Esophagus squamous epithelium (tissue), 5 donors: ENCODE measurements at places on chromosomes 6 and 20.

DNA sequence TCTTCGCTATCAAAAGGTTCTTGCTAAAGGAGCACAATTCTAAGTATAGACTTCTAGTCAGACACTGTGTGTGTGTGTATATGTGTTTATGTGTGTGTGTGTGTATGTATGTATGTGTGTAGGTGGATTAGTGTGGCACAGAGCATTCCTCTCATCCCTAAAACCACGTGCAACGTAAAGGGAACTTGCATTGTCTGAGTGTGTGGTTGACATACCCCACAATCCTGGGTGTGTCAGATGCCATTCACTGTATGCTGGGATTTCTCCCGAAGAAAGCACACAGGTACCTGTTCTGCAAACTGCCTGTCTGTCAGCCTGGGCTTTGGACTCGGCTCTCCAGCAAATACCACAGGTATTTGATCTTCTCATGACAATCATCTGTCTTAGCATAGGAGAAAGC is 42.3 kb upstream of the TBC1D7 start:
- DNase-seq: no peak

DNA sequence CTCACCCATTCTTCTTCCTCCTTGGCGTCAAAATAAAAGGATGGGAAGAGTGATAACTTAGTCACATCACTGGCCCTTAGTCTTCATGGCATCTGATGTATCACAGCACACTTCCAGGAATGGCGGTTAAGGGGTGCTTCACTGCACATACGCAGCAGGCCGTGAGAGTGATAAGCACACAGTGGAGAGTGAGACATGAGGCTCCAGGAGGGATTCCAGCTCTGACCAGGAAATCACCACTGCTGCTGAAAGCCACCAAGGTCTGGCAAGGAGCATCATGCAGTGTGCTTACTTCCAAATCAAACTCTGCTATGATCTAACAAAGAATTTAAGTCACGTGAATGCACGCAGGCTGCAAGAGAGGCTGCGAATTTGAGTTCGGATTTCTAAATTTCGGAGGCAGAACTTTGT is 62.4 kb downstream of the ARID1B start:
- no peak for DNase-seq

GRCh38 chr6:155142168-155143028 is 121.4 kb upstream of the CLDN20 start:
- no peak for DNase-seq

GRCh38 chr20:47778398-47779354 is 6.6 kb downstream of the SULF2 start:
- no peak for DNase-seq

- DNase-seq: no peak
Observed at GRCh38 chr6:15280028-15280427, 34.2 kb downstream of the JARID2 start.

GRCh38 chr20:31780839-31781238 is 38.3 kb upstream of the MYLK2 start:
- DNase-seq: no peak

- DNase-seq: no peak
Observed at GRCh38 chr20:34112600-34113101, 608 bp upstream of the EIF2S2 start.

- DNase-seq: no peak
Observed at GRCh38 chr6:36999061-36999750, 6.2 kb upstream of the FGD2 start.

DNA sequence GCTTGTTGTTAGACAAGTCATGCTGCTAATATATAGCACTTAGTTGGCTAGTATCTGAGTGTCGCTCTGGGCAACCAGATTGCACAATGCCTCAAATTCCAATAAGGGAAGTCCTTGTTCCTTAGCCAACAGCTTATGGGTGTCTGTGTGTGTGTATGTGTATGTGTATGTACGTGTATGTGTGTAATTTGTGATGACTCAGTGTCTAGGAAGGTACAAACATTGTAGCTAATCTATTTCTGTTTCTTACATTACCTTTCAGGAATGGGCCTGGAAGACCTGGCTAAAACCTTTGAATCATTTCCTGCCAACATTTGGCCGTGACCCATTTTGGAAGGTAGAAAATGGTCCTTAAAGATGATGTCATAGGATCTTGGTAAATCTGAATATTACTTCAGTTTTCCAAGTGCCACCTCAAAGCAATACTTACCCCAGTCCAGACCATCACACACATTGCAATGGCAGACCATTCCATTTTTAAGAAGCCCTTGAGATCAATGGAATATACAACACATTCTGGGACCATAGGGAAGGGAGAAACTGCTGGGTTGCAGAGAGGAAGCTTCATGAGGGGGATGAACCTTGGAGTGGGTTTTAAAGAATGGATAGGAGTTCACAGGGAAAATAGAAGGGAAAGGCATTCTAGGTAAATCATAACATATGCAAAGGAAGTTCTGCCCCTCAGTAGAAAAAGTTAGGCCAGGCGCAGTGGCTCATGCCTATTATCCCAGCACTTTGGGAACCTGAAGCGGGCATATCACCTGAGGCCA is 25.1 kb downstream of the NEDD9 start:
- DNase-seq: no peak

DNA sequence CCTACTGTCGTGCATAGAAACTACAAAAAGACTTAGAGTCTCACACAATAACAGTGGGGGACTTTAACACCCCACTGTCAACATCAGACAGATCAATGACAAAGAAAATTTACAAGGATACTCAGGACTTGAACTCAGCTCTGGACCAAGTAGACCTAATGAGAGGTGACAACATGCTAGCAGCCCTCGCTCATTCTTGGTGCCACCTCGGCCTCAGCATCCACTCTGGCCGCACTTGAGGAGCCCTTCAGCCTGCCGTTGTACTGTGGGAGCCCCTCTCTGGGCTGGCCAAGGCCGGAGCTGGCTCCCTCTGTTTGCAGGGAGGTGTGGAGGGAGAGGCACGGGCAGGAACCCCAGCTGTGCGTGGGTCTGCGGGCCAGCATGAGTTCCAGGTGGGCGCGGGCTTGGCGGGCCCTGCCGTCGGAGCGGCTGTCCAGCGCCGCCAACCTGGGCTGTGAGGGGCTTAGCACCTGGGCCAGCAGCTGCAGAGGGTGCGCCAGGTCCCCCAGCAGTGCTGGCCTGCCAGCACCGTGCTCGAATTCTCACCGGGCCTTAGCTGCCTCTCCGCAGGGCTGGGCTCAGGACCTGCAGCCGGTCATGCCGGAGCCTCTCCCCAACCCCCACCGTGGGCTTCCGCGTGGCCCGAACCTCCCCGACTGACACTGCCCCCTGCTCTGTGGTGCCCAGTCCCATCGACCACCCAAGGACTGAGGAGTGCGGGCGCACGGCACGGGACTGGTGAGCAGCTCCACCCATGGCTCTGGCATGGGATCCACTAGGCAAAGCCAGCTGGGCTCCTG is 205.6 kb downstream of the FRK start:
- no peak for DNase-seq

DNA sequence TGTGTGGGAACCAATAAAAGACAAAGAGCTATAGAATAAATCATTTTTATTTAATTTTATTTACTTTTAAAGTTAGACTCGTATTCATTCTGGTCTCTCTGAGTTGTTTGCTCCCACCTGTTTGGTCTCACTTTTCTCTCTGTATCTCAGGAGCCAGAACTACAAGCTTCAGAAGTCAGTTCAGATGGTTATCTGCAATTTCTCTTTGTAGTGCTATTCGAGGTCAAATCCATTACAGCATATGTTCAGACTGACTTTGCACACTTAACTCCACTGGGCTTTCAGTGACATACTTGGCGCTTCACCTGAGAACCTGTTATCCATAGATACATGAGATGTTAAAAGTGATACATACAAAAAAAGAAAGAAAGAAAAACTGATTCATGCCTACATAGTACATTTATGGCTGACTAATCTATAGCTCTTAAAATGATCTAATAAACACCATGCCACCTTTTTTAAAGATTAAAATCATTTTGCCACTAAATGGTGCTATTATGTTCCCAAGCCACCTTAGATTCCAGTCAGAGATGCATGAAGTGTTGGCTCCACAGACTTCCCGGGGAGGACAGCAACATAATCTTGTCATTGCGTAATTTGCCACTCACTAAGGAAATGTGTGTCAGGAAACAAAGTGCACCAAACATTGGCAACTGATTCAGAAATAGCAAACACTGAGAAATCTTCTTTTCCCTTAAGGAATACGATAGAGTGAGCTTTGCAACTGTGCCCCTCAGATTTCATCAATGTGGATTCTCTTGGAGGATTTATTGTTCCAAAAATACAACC is 396.7 kb downstream of the HACE1 start:
- no peak for DNase-seq

DNA sequence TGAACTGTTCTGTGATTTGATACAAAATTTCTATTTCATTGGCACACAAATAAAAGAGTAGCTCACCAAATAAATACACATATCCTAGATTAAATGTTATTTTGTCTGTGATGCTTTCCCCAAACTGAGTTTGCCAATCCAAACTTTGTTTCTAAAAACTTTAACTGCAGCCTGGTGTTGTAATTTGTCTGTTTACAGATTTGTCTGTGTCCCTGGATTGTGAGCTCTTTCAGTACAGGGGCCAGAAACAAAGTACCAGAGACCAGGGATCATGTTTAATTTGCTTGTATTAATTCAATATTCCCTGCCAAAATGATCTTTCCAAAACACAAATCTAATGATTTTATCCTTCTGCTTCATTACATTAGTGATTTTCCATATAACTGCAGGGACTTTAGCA is 1044.6 kb upstream of the GJE1 start:
- no peak for DNase-seq

GRCh38 chr20:19780261-19780660 is 22.2 kb downstream of the RIN2 start:
- DNase-seq: no peak

- DNase-seq: no peak
Observed at GRCh38 chr20:54000914-54001313, 69.5 kb downstream of the BCAS1 start.

GRCh38 chr6:136067731-136068341 is 182.3 kb downstream of the MTFR2 start:
- DNase-seq: no peak

- DNase-seq: peak; percentile 20
Observed at GRCh38 chr20:43949741-43950618, 35.3 kb downstream of the TOX2 start.

DNA sequence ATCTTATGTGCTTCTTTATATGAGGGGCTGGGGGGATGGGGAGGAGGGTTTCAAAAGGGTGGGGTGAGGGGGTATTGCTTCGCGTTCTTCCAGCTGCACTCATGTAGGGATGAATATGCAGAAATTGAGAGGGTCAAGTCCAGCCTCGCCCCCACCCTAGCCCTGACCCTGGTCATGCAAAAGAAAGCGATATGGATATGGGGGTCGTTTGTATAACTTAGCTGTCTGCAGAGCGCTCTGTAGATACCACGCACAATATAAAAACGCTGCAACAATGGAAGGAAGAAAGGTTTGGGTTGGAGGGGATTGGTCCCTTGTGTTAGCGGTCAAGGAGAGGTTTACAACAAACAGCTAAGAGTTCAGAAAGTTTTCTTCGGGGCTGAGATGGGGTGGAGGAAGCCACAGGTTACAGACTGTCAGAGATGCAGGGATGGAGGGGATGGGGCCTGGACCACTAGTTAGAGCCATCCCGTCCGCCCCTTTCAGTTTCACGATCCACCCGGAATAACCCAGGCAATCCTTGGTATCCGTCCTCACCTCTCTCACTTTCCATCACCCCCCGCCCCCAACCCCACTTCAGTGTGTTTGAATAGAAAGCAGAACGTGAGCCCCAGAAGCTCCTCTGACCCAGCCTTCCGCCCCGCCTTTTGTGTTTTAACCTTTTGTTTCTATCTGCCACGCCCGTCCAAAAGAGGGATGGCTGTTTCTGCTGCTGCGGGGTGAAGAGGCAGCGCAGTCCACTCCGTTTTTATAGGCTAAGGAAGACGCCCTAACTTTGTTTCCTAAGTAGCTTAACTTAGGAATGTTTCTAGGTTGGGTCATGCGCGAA is 73.5 kb downstream of the SOX4 start:
- DNase-seq: no peak

- no peak for DNase-seq
Observed at GRCh38 chr6:55705451-55706440, 126.8 kb upstream of the HMGCLL1 start.

GRCh38 chr6:33802186-33802958 is 1.4 kb downstream of the MLN start:
- no peak for DNase-seq

GRCh38 chr20:13277663-13278295 is 56.7 kb downstream of the ISM1 start:
- no peak for DNase-seq

DNA sequence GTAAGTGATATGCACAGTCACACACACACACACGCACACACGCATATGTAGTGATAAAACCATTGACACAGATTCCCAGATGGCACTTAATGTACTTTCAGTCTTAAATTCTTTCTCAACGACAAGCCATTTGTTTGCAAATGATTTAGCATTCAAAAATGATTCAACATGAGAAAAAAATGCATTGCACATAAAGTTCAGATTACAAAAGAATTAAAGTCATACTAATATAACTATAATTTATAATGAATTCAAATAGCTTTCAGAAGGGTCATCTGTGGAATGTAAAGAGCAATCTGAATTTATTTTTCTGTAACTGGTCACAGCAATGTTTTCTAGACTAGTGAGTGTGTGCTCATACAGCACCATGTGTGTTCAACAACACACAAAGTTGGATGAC is 521.6 kb upstream of the ZNF337 start:
- DNase-seq: no peak

- no peak for DNase-seq
Observed at GRCh38 chr6:148364056-148364824, 21.6 kb downstream of the SASH1 start.

- no peak for DNase-seq
Observed at GRCh38 chr6:148969603-148970061, 222.8 kb downstream of the UST start.

DNA sequence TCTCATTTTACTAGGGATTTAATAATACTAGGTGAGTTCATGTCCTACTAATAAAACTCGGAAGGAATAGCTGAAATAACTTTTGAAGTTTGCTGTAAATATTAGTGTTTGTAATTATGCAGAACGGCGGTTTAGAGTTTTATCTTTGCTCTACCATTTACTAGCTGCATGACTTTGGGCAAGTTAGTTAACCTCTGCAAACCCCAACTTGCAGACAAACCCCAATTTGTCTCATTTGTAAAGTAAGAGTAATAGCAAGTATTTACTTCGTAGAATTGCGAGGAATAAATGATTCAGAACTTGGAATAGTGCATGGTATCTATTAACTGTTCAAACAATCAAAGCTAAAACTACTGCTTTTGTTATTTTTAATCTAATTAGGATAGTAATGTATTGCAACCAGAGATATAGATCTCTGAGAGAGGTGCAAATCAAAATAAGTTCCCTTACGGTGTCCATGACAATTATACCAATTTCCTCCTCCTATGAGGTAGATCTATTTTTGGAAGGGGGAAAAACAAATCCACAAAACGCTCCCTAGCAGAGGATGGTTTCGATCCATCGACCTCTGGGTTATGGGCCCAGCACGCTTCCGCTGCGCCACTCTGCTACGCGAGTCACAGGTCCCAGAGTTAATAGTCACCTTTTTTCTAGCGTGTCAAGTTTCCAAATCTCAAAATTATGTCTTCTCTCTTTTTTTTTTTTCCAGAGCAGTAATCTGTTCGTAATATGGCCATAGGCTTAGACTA is 35.1 kb upstream of the BTN3A2 start:
- DNase-seq: no peak
